ENCODE measurements at places on chromosomes 7 and 10. TPM values are rescaled to one million over a fixed set of nuclear protein-coding genes. Genes with fewer than 3 reads are reported as not detected.

GRCh38 chr10:63862860-63863259, 341.7 kb downstream of the REEP3 start:
- DNase-seq = no peak

The NPTX2 gene
- 0.47 TPM for total RNA-seq

The AQP1 gene
- 18.4 TPM for total RNA-seq

GRCh38 chr10:33257439-33258080, 76.9 kb downstream of the NRP1 start:
- DNase-seq = no peak

GRCh38 chr10:63466144-63466935, 563 bp upstream of the JMJD1C start:
- DNase-seq = no peak

- DNase-seq = no peak
Measured at GRCh38 chr7:155219154-155219531, 78.5 kb upstream of the INSIG1 start.

- no peak for DNase-seq
Measured at GRCh38 chr7:55274156-55274555, 91.0 kb upstream of the LANCL2 start.

- no peak for DNase-seq
Measured at GRCh38 chr7:24476227-24476626, 97.0 kb upstream of the PALS2 start.

- no peak for DNase-seq
Measured at GRCh38 chr10:42961796-42962109, 115.1 kb upstream of the RET start.

The NUDT13 gene
- 1.8 TPM for total RNA-seq

The TUBB8 gene
- 0.05 TPM for total RNA-seq

The GTF2I gene
- 91.4 TPM for total RNA-seq

GRCh38 chr10:2619916-2620315, 447.4 kb upstream of the PFKP start:
- no peak for DNase-seq

- DNase-seq = no peak
Measured at GRCh38 chr10:30818010-30818660, 188.6 kb upstream of the LYZL2 start.

- DNase-seq = peak; percentile 72
Measured at GRCh38 chr7:99918959-99919813, at the start of gene TRIM4. Gene TRIM4 (minus strand): TSS chr7:99919530. CDS start chr7:99919401, 129 bp downstream.

DNA sequence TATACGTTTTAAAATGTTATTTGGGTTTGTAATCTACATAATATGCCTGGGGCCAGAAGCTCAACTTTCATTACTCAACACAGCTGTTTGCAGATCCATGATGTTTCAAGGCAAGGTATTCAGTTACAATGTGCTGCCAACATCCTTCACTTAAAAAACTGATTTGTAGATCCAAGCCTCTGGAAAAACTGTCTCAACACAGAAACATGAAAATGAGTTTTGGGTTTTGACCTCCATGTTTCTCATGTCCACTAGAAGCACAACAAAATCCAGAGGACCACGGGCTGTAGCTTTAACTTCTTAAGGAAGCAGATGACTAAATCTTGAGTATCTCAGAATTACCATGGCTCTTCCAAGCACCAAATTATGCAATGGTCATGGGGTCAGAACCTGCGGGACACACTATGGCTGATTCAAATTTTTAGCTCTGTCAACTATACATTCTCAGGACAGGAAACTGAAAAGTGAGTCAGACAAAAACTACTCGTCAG, 247.1 kb upstream of the GRB10 start:
- DNase-seq = no peak

DNA sequence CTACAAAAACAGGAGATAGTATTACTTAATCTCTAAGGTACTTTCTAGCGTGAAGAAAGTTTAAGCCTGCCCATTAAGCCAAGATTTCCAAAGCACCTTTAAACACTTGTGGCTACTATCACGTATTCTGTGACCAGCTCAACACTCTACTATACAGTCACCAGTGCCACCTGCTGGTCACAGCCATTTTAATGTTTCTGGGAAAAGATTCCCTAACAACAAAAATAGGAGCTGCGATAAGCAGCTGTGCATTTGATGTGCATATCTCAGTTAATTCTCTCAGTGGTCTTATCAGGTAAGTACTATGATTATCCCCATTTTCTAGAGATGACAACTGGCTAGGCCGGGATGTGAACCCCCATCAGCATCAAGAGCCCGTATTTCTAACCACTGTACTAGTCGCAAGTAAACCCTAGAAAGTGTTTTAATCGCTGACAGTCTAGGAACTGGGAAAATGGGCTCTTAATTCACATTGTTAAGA, 860 bp downstream of the SEC31B start:
- peak; percentile 67 for DNase-seq

- no peak for DNase-seq
Measured at GRCh38 chr7:24732646-24733413, 24.4 kb downstream of the GSDME start.

DNA sequence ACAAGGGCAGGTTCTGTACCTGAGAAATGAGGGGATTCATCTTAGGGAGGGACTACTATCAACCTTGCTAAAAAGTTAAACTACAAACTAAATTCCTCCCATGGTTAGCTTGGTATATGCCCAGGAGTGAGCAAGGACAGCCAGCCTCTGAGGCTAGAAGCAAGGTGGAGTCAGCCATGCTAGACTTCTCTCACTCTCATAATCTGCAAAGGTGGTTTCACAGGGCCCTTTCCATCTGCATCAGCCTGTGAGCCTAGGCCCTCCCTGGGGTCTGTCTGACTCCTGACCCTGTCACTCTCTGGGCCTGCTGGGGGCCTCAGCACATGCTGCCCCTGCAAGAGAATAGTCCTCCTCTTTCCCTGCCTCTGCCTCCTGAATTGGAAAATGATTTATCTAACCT, 66.1 kb downstream of the ABCA13 start:
- no peak for DNase-seq

- DNase-seq = no peak
Measured at GRCh38 chr10:3774814-3775695, 10.0 kb downstream of the KLF6 start.

The XRCC2 gene
- 6.3 TPM for total RNA-seq

- no peak for DNase-seq
Measured at GRCh38 chr7:92634205-92634604, 44.0 kb upstream of the FAM133B start.

- DNase-seq = no peak
Measured at GRCh38 chr10:124035306-124035927, 58.0 kb downstream of the CHST15 start.

The SUMF2 gene
- total RNA-seq = 91.7 TPM

The PDK4 gene
- 4.6 TPM for total RNA-seq

GRCh38 chr7:38476764-38477163, 154.4 kb downstream of the AMPH start:
- DNase-seq = no peak

The AKR1B1 gene
- total RNA-seq = 32.4 TPM

DNA sequence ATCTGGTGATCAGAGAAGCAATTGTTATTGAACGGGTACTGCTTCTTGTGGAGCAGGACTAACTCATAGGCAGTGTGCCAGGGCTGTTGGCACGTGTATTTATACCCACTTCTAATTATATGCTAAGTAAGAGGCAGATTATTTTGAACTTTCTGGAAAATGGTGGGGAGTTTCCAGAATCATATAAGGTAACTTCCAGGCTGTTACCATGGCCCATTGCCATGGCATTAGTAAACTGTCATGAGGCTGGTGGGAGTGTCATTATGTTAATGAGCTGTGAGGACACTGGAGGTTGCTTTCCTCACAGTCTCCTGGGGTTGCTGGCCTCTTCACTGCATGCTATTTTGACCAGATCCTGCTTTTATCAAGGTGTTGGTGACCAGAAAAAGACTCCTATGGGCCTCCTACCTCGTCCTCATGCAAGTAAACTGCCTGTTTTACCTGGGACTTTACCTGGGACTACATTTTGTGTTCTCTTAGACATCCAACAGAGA, 122.6 kb downstream of the KCND2 start:
- no peak for DNase-seq

DNA sequence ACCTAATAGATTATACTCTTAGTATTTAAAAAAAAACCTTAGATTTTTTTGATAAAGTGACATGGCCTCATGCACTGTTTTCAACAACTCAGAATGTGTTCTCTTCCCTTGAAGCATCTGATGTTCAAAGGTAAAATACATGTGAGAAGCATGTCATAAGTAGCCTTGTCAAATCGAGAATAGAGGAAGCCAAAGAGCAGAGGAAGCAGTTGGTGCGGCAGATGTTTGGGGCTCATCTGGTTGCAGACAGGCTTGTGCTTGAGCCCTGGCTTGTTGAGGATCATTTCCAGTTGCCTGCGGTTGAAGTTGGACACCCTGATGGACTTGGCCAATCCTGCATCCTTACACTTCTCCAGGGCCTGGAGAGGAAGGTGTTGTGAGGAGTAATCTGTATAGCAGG, 59.2 kb downstream of the AKR1E2 start:
- peak; percentile 5 for DNase-seq

DNA sequence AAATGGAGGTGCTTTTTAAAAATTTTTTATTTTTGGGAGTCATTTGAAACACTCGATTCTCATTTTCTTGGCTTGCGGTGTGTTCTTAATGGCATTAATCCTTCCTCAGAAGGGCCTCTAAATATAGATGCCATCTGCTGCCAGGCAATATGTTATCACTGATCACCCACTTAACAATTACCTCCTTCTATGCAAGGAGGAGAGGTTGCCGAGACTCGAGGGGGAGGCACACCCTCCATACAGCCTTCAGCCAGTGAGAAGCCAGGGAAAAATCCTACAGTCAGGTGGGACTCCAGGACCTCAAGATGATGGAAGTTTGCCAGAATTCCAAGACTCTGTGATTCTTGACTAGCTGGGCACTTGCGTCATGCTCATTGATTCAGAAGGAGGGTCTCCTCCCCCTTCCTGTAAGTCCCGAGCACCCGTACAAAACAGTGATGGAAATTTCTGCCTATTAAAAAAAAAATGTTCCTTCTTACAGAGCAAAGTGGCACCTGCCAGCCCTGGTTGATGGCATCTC, 574.5 kb downstream of the TYW1 start:
- DNase-seq = no peak

DNA sequence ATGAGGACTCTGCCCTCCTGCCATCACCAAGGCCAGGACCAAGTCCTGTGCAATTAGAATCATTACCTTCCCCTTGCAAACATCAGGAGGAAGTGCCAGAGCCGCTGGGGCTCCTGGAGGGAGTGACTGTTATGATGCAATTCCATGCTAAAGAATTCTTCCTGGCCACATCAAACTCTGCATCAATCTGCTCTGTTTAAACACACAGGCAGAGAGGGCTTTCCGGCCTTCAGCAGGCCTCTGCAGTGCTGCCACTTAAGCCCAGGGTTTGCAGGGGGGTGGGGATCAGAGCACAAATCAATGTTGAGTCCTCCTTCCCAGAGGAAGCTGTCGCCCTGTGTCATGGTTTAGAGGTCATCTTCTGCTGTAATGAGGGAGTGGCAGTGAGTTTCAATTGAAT, 58.1 kb downstream of the CTBP2 start:
- no peak for DNase-seq

The MMRN2 gene
- 6.8 TPM for total RNA-seq

- DNase-seq = no peak
Measured at GRCh38 chr10:534047-534566, 155.4 kb downstream of the DIP2C start.

The PNLIPRP1 gene
- not detected for total RNA-seq
